ENCODE measurements at places on chromosomes 5 and 9.

- no peak for DNase-seq
Observed at GRCh38 chr9:95409650-95410426, 92.3 kb upstream of the FANCC start.

DNA sequence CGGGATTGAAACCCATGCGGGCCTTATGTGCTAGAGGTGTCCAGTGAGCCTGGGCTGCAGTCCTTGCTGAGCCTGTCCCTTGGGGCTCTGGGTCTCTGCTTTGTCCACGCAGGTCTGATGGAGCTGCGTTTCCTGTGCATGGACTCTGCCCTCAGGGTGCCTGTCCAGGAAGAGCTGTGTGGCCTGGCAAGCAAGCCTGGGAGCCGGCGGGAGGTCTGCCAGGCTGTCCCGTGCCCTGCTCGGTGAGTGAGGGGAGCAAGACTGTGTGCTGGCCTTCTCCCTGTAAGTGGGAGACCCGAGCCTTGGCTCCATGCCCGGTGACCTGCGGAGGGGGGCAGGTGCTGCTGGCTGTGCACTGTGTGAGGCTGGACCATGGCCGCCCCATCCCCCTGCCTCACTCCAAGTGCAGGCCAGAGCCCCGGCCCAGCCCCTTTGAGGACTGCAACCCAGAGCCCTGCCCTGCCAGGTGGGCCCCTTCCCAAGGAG lies 11.2 kb upstream of the CACFD1 start:
- no peak for DNase-seq

GRCh38 chr5:95996904-95997723 lies 35.5 kb upstream of the ELL2 start:
- DNase-seq = no peak

GRCh38 chr9:85630676-85631075 lies 111.1 kb downstream of the AGTPBP1 start:
- DNase-seq = no peak

- no peak for DNase-seq
Observed at GRCh38 chr9:32954642-32955041, 46.8 kb downstream of the APTX start.

DNA sequence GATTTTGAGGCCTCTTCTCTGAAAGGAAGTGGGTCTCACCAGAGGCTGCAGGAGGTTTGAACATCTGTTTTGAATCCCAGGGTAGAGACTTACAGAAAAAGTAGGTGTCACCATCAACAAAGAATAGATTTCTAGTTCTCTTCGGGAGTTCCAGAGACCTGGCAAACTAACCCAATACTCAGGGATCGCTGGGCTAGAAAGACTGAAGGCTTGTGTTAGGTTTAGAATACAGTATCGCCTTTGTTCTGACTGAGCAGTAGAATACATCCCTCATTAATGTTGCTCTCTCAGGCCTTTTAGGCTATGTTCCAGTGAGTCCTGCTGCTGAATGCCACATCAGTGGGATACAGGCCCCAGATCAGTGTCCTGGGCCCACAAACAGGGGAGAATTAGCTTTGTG lies 27.2 kb downstream of the RUSC2 start:
- DNase-seq = no peak

DNA sequence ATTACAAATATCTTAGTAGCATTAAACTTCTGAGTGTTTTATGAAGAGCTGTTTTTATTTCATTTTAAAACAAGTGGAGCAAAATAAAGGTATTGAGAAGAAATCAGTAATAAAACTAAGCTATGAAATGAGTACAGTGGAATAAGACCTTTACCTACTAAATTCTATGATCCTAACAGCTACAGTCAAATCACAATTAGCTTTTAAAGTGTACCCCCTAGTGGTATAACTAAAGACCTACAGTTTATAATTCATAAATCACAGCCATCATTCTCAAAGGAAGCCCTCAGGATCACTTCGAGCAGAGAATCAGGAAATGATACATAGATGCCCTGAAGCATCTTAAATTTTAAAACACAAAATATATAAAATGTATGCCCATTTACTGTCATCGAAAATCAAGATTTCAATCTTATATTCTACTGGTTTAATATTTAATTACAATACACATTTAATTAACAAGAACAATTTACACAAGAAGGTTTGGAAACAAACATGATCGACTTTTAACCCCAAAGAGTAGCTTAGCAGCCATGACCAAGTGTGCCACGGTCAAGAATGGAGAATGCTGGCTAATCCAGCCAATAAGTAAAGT lies 12.3 kb downstream of the CCNH start:
- no peak for DNase-seq

GRCh38 chr5:174827558-174827957 lies 103.2 kb downstream of the MSX2 start:
- DNase-seq = no peak

GRCh38 chr9:750249-750967 lies 91.1 kb upstream of the DMRT1 start:
- no peak for DNase-seq

- no peak for DNase-seq
Observed at GRCh38 chr5:24742334-24742733, 97.6 kb upstream of the CDH10 start.

DNA sequence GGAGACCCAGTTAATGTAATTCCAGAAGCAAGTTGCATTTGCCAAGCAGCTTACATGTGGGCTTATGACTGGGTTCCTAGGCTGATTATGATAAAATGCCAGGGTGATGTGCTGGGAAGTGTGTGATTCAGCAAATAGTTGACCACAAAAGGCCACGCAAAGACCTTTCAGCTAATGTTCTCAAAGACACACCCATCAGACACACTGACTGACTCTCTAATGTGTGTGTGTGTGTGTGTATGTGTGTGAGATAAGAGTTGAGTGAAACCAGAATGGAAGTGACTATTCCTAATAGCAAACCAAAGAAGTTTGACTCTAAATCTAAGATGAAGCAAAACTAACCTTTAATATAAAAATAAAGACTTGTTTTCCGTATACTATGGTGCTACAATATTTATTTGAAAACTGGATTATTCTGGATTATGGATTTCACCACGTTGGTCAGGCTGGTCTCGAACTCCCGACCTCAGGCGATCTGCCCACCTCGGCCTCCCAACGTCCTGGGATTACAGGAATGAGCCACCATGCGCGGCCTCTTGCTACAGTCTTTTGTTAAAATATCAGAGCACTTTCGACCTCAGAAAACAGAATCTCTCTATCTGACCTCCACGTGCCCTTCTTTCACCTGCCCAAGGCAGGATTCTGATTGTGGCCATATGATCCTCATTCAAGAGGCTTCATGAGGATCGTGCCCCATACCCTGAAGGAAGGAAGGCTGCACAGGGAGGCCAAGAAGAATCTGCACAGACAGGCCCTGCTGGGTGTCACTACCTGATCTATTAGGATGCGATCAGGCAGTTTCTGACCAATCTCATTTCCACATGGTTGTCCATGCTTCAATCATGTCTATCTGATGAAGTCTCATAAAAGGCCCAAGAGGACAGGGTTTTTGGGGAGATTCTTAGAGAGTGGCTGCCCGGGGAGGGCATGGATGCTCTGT lies 75.6 kb downstream of the USP20 start:
- DNase-seq = no peak

DNA sequence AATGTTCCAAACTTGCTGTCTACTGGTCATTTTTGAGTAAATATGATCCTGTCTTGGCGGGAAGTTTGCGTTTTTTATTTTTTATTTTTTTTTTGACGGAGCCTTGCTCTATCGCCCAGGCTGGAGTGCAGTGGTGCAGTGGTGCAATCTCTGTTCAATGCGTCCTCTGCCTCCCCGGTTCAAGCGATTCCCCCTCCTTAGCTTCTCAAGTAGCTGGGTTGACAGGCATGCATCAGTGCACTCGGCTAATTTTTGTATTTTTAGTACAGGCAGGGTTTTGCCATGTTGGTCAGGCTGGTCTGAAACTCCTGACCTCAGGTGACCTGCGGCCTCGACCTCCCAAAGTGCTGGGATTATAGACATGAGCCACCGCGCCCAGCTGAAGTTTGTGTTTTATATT lies 45.4 kb downstream of the FGF18 start:
- DNase-seq = no peak

GRCh38 chr9:31445960-31446359 lies 938.5 kb upstream of the ACO1 start:
- no peak for DNase-seq

GRCh38 chr5:139740138-139740991 lies 55.2 kb upstream of the PSD2 start:
- DNase-seq = no peak

- DNase-seq = no peak
Observed at GRCh38 chr5:143716881-143717280, 95.1 kb upstream of the HMHB1 start.

GRCh38 chr5:67206461-67206860 lies 9.9 kb upstream of the CD180 start:
- no peak for DNase-seq

DNA sequence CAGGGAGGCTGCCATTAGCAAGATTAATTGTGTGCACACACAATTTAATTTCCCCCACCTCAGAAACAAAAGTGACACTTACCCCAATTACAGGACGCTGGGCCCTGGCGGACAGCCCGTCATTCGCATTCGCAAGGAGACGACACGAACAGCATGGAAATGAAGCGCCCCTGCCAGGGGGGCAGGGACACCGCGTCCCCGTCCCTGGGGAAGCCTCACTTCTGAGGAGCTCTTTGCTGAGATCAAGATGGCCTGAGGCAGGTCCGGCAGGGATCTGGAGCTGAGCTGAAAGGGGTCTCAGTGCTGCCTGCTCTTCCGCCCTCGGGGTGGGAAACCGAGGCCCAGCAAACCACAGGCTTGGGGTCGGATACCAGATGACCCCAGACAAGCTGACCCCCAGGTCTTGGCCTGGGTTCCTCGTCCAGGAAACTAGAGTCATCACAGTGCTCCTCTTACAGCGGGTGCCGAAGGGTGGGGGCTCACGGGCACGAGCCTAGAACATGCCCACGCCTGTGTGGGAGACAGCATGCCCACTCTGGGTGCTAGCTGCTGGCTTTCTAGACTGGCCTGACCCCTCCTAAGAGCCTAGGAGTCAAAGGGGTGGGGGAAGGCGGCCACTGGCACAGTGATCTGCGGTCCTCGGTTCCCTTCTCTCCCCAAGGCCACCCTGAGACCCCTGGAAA lies 103.2 kb downstream of the VAV2 start:
- no peak for DNase-seq

GRCh38 chr9:133235549-133236222 lies 26.6 kb upstream of the OBP2B start:
- DNase-seq = no peak

DNA sequence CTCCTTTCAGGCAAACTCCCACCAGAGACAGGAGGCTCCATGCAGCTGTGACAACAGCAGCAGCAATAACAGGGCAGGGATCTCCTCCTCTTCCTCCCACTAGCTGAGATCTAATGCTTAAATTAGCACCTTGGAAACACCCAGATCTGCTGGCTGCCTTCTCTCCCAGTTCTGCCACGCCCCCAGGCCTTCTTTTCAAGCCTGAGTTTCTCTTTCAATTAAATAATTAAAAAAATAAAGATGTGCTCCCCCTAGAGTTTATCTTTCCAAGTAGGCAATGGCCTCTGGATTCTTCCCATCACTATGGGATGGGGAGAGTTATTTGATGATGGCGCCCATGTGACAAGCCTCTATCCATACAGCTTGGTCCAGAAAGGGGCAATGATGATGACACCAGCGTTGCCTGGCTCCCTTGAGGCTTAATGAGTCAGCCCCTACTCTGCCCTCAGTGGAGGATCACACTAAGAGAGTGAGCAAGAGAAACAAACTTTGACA lies 3.8 kb downstream of the FAM219A start:
- DNase-seq = peak; percentile 6

GRCh38 chr5:151048526-151048925 lies 28.1 kb downstream of the GPX3 start:
- DNase-seq = no peak

Measured in stimulated activated CD4-positive, alpha-beta T cell treated with anti-CD3 and anti-CD28 coated beads, Interleukin-15, amount 100 ng/mL, for 1 hour (primary cell).